Stomach (tissue), 19 donors: ENCODE measurements at places on chromosomes 16 and 17. TPM values are rescaled to one million over a fixed set of nuclear protein-coding genes. Genes with fewer than 3 reads are reported as not detected.

DNA sequence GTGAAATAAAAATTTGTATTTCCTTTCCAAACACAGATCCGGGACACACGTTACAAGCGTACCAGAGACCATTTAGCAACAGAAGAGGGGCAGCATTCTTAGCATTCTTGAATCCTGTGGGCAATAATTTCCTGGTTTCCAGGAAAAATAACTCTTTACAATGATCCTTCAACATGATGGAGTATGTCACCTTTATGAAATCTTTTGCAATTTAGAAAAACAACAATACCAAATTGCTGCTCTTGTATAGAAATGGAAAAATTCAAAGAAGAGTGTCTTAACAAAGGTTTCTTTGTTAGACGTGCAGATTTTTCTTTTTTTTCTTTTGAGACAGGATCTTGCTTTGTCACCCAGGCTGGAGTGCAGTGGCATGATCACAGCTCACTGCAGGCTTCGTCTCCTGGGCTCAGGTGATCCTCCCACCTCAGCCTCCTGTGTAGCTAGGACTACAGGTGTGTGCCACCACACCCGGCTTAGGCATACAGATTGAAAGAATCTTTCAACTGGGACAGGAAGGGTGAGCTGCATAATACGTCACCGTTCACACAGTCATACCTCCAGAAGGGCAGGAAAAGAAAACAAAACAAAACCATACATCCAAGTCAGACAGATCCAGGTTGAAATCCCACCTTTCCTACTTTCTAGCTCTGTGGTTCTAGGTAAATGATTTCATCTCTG, 10.8 kb upstream of the GCSH start:
- DNase-seq = no peak

- DNase-seq = no peak
Measured at GRCh38 chr17:45666046-45666600, 118.0 kb upstream of the CRHR1 start.

- no peak for DNase-seq
Measured at GRCh38 chr16:66741950-66742808, 9.2 kb downstream of the DYNC1LI2 start.

DNA sequence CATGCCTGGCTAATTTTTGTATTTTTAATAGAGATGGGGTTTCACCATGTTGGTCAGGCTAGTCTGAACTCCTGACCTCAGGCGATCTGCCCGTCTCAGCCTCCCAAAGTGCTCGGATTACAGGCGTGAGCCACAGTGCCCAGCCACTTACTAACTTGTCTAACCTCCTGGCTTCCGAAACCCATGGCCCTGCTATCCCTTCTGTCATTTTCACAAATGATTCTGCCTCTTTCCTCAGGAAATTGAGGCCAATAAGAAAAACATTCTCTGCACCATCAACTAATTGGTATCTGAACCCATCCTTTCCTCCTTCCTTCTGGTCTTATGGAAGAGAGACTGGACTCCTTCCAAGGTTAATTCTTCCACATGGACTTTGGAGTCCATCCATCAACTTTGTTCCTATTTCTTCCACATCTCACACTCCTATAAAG, 27.9 kb upstream of the TNRC6A start:
- DNase-seq = no peak

DNA sequence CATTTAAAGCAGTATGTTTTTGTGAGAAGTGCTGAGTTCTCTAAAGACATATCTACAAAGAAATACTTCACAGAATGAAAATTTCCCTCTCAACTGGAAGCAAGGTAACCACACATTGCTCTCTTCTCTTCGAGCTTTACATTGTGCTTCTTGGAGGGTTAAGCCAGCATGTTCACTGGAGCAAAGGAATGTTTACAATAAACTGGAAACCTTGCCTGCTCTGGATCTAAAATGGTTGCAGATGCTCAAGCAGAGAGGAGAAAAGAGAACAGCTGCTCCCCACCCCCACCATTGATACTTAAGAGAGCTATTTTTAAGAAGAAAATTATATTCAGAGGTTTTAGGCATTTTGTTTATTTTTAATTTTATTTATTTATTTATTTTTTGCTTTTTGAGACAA, 213.1 kb downstream of the CEP112 start:
- DNase-seq = peak; percentile 16

The PRCD gene
- 5.7 TPM for total RNA-seq
